ENCODE measurements at places on chromosomes 11 and 22. TPM values are rescaled to one million over a fixed set of nuclear protein-coding genes. Genes with fewer than 3 reads are reported as not detected.

PATE1 gene
- not detected for polyA plus RNA-seq

RPS6KA4 gene
- polyA plus RNA-seq, result 33.8 TPM

ZPR1 gene
- 63.8 TPM for polyA plus RNA-seq

TMEM191C gene
- polyA plus RNA-seq, result 1.2 TPM

TNNI2 gene
- not detected for polyA plus RNA-seq

TCIRG1 gene
- polyA plus RNA-seq, result 56.0 TPM

MUC2 gene
- not detected for polyA plus RNA-seq

ATP5MG gene
- 266 TPM for polyA plus RNA-seq
